ENCODE measurements at places on chromosomes 2 and 18. TPM values are rescaled to one million over a fixed set of nuclear protein-coding genes. Genes with fewer than 3 reads are reported as not detected.

The ACADL gene
- 11.0 TPM for polyA plus RNA-seq

- DNase-seq, result no peak
These were observed 49.4 kb downstream of the TGOLN2 start for GRCh38 chr2:85278361-85278760.

The CGREF1 gene
- 0.28 TPM for polyA plus RNA-seq

DNA sequence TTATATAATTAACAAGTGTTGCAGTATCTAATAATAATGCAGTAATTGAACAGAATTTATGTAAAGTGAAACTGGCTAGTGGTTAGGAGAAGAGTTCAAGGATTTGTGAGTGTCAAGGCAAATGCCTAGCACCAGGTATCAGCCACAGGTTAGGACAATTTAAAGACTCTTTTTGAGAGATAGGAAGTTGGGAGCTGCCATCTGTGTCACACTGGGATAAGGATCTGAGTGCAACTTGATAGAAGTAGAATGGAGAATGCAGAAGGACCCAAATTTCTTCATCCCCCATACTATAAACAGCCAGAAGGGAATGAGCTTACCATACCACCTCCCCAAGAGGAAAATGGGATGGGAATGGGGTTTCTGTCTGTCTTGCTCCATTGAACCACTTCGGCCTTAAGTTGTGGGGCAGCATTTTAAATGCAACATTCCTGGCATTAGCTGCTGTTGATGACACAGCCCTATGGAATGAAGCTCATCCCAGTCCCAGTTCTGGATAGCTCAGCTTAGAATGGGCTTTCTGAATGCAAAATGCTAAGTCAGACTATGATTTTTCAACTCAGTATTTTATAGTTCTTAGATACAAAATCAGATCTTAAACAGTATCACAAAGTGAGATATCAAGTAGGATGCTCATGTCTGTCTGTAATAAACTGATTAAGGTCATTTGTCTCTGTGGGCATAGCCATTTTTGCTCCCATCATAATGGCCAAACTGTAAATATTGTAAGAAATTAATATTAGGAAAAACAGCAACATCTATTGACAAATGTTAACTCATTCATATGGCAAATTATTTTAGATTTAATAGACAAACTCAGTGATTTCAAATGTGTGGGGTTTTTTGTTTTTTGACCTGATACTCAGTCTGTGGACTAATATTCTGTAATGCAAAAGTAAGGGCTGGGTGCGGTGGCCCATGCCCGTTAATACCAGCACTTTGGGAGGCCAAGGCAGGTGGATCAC, 44.0 kb downstream of the GPR155 start:
- DNase-seq, result no peak

GRCh38 chr18:80044072-80044471, 9.8 kb downstream of the RBFA start:
- DNase-seq, result no peak

GRCh38 chr2:228535396-228535795, 353.9 kb upstream of the SPHKAP start:
- DNase-seq, result no peak

DNA sequence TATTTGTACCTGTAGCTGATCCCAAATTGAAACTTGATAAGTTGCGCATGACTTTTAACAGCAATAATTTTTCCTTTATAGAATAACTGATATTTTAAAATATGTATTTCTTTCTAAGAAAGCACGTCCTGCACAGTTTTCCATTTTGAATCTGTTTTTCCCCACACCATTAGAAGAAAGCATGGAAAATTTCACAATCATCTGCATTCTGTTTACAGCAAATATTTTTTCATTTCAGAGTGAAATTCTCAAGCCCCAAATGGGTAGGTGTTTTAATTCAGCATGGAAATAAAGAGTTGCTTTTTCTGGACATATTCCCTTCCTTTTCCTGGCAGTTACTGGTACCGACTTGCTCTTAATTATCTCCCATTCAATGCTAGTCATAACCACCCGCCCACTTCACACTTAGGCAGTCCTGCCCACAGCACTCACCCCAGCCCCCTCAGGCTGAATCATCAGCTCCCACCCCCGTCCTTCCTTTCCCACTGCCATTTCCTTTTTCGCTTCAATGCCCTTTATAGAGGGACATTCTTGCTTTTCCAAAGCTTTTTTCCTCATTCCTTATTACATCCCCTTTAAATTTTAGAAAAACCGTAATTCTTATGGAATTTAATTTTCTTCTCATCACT, 89.2 kb upstream of the GLS start:
- DNase-seq, result peak; percentile 26

GRCh38 chr2:129656081-129656598, 323.3 kb upstream of the RAB6C start:
- no peak for DNase-seq

DNA sequence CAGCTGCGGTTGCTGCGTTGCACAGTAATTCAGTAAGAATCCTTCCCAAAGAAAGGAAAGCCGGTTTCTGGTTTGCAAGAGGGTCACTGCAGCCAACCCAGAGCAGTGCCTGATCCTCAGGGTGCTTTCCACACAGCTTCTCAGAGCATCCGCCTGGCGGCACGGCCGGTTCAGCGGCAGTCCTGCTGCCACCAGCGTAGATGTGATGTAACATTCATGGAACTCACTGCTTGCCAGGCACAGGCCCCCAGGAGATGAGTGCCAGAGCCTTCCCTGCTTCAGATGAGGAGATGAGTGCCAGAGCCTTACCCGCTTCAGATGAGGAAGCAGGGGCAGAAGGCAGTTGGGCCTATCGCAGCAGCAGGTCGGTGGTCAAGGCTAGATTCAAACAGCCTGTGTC, 230.2 kb downstream of the GBX2 start:
- DNase-seq, result no peak

All from right lung (tissue), 10 donors.